ENCODE measurements at places on chromosomes 6 and 20. TPM values are rescaled to one million over a fixed set of nuclear protein-coding genes. Genes with fewer than 3 reads are reported as not detected.

DNA sequence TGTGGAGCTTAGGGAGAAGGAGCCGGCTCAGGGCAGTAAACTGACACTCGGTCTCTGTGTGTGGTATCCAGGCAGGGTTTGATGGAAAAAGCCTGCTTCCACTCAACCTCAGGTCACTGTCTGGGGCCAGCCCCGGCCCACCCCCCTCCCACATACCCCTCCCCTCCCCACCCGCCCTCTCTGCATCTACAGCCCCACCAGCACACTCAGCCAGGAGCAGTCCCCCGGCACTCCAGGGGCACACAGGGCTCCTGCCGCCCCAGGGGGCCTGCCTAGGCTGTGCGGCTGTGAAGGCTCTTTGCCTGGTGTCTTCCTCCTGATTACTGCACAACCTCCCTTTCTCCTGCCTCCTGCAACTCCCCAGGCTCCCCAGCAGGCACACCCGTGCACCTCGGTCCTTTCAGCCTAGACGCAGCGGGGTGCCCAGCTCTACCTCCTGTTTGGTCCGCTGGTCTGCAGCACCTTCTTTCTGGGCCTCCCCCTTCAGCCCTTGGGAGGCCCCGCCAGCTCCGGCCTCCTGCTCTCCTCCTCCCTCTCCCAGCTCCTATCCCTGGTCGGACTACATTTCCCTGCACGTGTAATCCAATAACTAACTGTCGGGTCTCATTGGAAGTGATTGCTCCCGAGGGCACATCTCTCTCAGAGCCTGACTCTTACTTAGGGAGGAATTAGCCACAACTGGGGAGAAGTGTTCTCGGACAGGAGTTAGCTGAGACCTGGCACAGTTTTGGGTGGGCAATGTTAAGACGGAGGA is 1.3 kb upstream of the FOXF2 start:
- DNase-seq, result peak; percentile 53

DNA sequence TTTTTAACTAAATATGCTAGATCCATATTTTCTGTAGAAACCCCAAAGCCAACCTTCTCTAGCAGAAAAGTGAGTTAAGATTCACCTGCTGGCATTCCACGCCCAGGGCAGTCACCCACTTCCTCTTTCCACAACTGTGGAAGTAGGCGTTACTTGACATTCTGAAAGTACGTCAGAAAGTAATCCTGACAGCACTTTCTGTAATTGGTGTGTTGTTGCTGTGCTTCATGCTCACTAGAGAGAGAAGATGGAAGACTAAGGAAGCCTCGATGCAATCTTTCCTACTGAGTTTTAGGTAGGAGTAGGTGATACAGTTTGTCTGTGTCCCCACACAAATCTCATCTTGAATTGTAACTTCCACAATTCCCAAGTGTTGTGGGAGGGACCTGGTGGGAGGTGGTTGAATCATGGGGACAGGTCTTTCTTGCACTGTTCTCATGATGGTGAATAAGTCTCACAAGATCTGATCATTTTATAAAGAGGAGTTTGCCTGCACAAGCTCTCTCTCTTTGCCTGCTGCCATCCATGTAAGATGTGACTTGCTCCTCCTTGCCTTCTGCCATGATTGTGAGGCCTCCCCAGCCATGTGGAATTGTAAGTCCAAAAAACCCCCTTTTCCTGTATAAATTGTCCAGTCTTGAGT is 101.1 kb downstream of the MAP3K7 start:
- DNase-seq, result no peak

DNA sequence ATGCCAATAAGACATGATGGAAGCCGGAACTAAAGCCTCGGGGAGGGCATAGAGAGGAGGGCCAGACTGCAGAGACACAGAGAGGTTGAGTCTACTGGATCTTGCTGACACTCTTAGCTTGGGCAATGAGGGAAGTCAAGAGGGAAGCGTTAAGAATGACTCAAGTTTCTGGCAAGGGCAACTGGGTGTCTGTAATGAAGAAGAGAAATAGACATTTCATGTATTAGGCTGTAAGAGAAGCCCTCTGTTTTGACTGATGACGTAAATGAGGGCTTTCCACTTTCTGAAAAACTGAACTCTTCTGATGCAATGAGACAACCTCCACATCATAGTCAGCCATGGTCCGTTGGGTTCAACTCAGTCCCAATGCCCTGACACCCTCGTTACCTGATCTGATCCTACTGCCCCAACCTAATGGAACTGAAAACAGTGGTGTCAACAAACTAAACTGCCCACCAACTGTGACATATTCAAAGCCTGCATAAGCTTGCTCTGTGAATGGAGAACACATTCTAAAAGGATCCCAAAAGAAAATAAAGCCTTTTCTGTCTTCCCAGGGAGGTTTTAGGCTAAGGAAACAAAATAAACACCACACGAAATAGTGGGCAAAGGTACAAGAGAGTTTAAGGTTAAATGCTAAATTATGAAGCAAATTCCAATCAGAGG is 45.8 kb upstream of the PNRC1 start:
- peak; percentile 49 for DNase-seq

Gene FAXC
- polyA plus RNA-seq, result 3.4 TPM

- DNase-seq, result no peak
These were observed 1095.2 kb downstream of the GRIK2 start for GRCh38 chr6:102488729-102489128.

DNA sequence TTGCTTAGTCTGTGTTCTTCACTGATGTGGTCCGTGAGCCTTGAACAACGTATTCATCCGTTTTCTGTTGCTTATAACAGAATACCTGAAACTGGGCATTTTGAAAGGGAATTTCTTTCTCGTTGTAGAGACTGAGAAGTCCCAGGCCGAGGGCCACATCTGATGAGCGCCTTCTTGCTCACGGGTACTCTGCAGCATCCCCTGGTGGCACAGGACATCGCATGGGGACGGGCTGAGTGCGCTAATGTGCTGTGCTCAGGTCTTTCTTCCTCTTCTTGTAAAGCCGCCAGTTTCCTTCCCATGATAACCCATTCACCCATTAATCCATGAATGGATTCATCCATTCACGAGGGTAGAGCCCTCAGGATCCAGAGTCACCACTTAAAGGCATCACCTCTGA is 161.0 kb downstream of the NFATC2 start:
- no peak for DNase-seq

All from IMR-90 (cell line).